ENCODE measurements at places on chromosomes 1 and 21.

DNA sequence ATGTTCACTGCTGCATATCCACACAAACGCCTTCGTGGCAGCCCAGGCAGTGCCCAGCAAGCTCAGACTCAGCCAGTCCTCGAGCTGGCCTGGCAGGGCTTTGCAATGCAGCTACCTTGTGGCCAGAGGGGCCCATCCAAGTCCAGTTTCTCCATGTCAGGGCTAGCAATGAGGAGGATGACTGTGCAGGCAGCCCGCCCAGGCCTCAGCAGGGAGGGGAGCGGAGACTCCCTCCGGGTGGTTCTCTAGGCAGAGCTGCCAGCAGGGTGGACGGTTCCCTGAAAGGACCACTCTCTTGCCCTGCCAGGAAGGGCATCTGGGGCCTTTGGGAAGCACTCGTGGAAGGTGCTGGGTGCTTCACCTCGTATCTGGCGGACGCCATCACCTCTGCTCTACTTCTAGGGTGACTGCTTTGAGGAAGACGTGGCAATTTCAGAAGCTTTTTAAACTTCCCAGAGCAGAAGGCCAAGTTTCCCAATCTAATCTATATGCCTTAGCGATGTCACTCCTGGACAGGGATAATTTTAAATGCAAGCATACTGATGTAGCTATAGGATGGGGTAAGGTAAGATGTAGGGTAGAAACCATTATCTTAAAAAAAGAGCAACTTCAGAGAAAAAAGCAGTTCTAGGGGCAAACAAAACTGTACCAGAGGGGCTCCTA is 56.2 kb downstream of the RUNX1 start:
- DNase-seq = no peak

GRCh38 chr1:23810818-23811540 is 10.4 kb upstream of the GALE start:
- no peak for DNase-seq

- no peak for DNase-seq
Observed at GRCh38 chr1:64505944-64506655, 36.2 kb downstream of the CACHD1 start.

GRCh38 chr1:182135946-182136345 is 74.4 kb upstream of the ZNF648 start:
- DNase-seq = no peak

DNA sequence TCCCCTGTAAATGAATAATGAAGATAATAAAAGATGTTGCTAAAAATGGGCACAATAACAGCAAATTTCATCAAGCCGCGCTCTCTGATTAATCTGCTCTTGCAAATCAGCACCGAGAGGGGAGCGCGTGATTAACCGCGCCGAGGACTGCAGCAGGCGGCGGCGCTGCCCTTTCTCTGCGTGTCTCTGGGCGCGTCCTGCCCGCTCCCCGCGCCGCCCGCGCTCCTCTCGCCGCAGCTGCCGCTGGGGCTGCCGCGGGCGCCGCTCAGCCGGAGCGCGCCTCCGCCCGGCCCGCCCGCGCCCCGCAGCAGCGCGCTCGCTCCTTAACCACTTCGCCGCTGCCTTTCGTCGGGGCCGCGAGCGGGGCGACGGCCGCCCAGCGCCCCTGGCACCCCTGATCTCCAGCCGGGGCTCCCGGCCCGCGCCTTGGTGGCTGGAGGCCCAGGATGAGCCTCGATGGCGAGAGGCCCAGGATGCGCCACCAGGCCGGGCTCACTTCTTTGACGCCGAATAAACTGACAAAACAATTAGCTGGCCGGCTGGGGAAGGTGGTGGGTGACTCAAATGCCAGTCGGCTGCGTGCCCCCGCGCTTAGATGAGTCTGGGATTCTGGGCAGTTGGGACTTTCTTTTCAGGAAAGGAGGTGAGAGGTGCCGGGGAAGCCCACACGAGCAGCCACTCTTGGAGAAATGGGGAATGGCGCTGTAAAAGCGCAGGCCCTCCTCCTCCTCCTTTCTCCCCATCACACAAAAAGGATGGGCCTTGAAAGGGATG is 221.4 kb upstream of the PKN2 start:
- no peak for DNase-seq

DNA sequence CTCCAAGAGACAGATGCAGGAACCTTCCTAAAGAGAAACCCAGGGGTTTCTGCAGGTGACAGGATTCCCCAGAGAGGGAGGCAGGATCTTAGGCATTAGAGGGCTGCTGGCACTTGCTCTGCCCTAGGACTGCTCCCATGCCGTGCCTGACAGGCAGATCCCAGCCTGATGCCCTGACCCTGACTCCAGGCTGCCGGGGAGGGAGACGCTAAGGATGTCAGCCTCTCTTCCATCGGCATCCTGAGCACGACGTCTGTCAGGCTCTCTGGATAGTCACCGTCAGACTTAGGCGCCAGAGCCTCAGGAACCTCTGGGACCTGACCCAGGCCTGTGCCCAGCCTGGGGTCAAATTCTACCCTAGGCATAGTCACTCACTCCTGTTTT is 157.1 kb downstream of the NPHP4 start:
- no peak for DNase-seq

DNA sequence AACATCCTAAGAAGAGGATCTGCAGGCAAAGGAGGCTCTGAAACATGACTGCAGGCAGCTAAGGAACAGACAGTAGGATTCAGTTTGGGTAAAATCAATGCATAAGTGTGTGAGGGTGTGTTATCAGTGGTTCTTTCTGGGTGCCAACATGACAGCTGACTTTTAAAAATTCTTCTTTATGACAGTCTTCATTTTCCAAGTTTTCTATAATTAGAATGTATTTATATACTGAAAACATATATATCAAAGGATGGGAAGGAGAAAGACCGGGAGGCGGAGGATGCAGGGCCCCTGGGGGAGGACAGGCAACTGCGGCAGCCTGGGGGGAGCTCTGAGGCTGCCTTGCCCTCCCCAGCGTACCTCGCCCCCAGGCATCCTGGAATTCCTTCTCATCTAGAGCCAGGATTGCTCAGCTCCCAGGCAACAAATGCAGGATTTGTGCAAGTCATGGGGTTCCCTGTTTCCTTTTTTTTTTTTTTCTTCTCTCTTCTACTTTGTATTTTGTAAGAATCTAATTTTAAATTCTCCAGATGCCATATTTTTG is 104.8 kb downstream of the CSMD2 start:
- no peak for DNase-seq

GRCh38 chr1:114324662-114324965 is 170.9 kb upstream of the SYT6 start:
- no peak for DNase-seq

DNA sequence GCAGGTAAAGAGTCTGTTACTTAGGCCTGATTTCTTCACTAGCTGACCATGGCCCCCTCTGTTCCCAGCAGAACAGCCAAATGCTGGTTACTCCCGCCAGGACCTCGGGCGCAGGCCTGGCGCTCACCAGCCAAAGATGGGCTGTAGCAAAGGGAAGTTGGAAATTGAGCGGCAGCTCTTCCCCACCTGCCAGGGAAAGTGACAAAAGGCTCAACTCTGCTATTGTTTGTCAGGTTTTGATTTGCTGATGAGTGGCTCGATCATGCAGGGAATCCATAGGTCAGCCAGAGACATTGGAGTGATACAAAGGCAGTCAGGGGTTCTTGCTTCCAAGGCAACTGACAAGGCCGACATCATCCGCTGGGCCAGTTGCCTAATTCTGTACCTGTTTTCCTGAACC is 120.1 kb downstream of the ASTN1 start:
- peak; percentile 42 for DNase-seq

GRCh38 chr1:117671781-117672501 is 66.1 kb downstream of the TENT5C start:
- peak; percentile 80 for DNase-seq
